ENCODE measurements at places on chromosomes 5 and 9.

DNA sequence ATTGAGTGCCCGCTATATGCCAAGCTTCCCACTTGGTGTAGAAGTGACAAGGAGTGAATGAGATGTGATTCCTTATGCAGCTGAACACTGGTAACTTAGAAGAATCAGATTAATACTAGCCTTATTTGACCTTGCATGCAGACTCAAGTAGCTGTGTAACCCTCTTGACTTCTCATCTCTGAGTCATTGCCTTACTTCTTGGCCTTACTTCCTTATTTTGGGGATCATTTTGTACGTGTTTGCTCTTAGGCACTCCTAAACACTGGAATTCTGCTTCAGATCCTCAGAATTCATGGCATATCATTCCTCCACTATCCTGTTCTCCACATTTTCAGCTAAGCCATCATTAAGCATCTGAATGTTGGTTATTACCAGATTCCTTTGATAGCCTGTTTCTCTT lies 948.9 kb upstream of the ARRDC3 start:
- H3K4me1 ChIP-seq, result no peaks in the 10 kb centered on the region
- no peaks in the 10 kb centered on the region for H3K36me3 ChIP-seq
- no peak for DNase-seq
- no peak overlapping the region for H3K4me3 ChIP-seq
- no peaks in the 10 kb centered on the region for H3K27me3 ChIP-seq
- H3K27ac ChIP-seq, result no peak overlapping the region

- H3K27me3 ChIP-seq, result no peaks in the 10 kb centered on the region
- H3K4me3 ChIP-seq, result no peak overlapping the region
- H3K27ac ChIP-seq, result no peak overlapping the region
- H3K4me1 ChIP-seq, result no peaks in the 10 kb centered on the region
- no peak for DNase-seq
- no peaks in the 10 kb centered on the region for H3K36me3 ChIP-seq
These were observed 91.7 kb downstream of the MACROH2A1 start for GRCh38 chr5:135307143-135307903.

- no peaks in the 10 kb centered on the region for H3K36me3 ChIP-seq
- no peaks in the 10 kb centered on the region for H3K4me1 ChIP-seq
- H3K27me3 ChIP-seq, result no peaks in the 10 kb centered on the region
- no peak overlapping the region for H3K4me3 ChIP-seq
- H3K27ac ChIP-seq, result no peak overlapping the region
- DNase-seq, result no peak
These were observed 86.3 kb downstream of the AK8 start for GRCh38 chr9:132791699-132792240.

DNA sequence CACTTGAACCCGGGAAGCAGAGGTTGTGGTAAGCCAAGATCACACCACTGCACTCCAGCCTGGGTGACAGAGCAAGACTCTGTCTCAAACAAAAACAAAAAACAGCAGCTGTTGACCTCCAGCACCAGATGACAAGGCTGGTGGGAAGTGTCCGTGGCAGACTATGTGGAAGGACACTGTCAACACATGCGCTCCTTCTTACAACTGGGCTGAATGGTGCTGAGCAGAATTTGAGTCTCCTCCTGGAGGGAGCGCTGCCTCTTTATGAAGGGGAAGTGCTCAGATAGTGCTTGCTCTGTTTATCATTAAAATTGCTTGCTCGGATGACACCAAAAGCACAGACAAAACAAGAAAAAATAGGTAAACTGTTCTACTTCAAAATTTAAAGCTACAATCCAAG lies 9.2 kb upstream of the CFAP157 start:
- H3K4me3 ChIP-seq, result no peak overlapping the region
- H3K27ac ChIP-seq, result no peak overlapping the region
- H3K36me3 ChIP-seq, result no peaks in the 10 kb centered on the region
- H3K27me3 ChIP-seq, result no peaks in the 10 kb centered on the region
- H3K4me1 ChIP-seq, result peaks cover 31% of the 10 kb centered on the region

DNA sequence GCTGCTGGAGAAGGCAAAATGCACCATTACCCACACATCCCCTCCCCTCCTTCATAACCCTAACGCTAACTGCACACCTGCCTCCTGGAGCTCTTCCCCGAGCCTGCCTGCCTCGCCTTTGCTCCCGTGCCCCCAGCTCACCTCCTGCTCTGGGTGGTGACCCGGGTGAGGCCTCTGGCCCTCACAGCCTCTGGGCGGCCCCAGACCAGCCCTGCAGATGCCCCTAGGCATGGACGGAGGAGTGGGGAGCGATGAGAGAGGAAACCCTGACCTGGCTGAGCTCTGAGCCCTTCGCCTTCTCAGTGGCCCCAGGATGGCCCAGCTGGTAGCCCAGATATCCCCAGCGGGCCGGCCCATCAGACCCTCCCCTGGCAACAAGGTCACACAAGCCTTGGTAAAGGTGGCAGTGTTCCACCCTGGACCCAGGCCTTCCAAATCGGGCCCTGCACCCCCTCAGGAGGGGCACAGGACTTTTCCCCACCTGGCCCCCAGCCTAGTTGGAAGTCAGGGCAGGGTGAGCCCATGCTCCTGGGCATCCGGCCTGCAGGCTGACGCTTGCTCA lies 14.5 kb upstream of the CAMSAP1 start:
- no peak for DNase-seq
- H3K27me3 ChIP-seq, result no peaks in the 10 kb centered on the region
- H3K27ac ChIP-seq, result no peak overlapping the region
- no peaks in the 10 kb centered on the region for H3K4me1 ChIP-seq
- no peaks in the 10 kb centered on the region for H3K36me3 ChIP-seq
- H3K4me3 ChIP-seq, result no peak overlapping the region

DNA sequence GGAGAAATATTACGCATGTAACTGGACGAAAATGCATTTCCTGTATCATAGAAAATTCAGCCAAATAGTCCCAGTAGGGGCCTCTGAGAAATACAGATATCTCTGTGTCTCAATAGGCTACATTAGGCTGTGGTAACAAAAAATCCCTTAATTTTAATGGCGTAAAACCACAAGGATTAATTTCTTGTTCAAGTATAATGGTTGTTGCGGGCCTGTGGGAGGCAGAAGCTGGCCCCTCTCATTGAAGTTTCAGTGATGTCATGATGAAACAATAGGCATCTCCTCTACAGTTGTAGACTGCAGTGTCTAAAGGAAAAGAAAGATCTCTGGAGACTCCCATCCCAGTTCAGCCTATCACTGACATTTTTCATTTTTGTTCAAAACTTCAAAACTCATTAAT lies 1625.6 kb upstream of the C9orf72 start:
- no peaks in the 10 kb centered on the region for H3K4me1 ChIP-seq
- H3K4me3 ChIP-seq, result no peak overlapping the region
- H3K36me3 ChIP-seq, result no peaks in the 10 kb centered on the region
- H3K27me3 ChIP-seq, result no peaks in the 10 kb centered on the region
- DNase-seq, result no peak
- H3K27ac ChIP-seq, result no peak overlapping the region

Measured in thyroid gland (tissue), 4 donors.